ENCODE measurements at places on chromosomes 16 and 17. TPM values are rescaled to one million over a fixed set of nuclear protein-coding genes. Genes with fewer than 3 reads are reported as not detected.

The KIF2B gene
- polyA plus RNA-seq = not detected

The DDX28 gene
- polyA plus RNA-seq = 11.3 TPM

The HLF gene
- polyA plus RNA-seq = 7.2 TPM

The STH gene
- not detected for polyA plus RNA-seq

The GNAO1 gene
- 6.3 TPM for polyA plus RNA-seq

The UTS2R gene
- polyA plus RNA-seq = 0.71 TPM

The TNK1 gene
- polyA plus RNA-seq = 5.7 TPM

The KIF18B gene
- 12.1 TPM for polyA plus RNA-seq

The TBC1D3H gene
- not detected for polyA plus RNA-seq

The GPR179 gene
- polyA plus RNA-seq = 0.16 TPM

The G6PC1 gene
- polyA plus RNA-seq = 9.1 TPM

The SIRT7 gene
- 14.0 TPM for polyA plus RNA-seq

The CSH2 gene
- polyA plus RNA-seq = 0.10 TPM

The VASN gene
- polyA plus RNA-seq = 53.6 TPM

The OR4D1 gene
- polyA plus RNA-seq = 0.03 TPM

The ADAD2 gene
- 0.34 TPM for polyA plus RNA-seq

The RRAD gene
- polyA plus RNA-seq = 2.8 TPM

The TBC1D3C gene
- not detected for polyA plus RNA-seq

The PRKCB gene
- polyA plus RNA-seq = 2.6 TPM

The KRTAP9-2 gene
- not detected for polyA plus RNA-seq

The MXRA7 gene
- 99.0 TPM for polyA plus RNA-seq

The TEX2 gene
- polyA plus RNA-seq = 30.4 TPM

The C1QTNF8 gene
- not detected for polyA plus RNA-seq

The GDPD3 gene
- 13.6 TPM for polyA plus RNA-seq

The HIC1 gene
- 12.9 TPM for polyA plus RNA-seq

The VAT1L gene
- polyA plus RNA-seq = 3.4 TPM

The MYO18A gene
- 44.7 TPM for polyA plus RNA-seq

The CFAP119 gene
- 11.8 TPM for polyA plus RNA-seq

The KRT16 gene
- not detected for polyA plus RNA-seq

The RND2 gene
- 3.9 TPM for polyA plus RNA-seq

The MARVELD3 gene
- 20.3 TPM for polyA plus RNA-seq

The PLK1 gene
- polyA plus RNA-seq = 36.4 TPM

The ZNF213 gene
- polyA plus RNA-seq = 18.2 TPM

The CHD3 gene
- 181 TPM for polyA plus RNA-seq

The ACAP1 gene
- polyA plus RNA-seq = 9.8 TPM
